Cardiac atrium fibroblast (primary cell): ENCODE measurements at places on chromosomes 12 and 14. TPM values are rescaled to one million over a fixed set of nuclear protein-coding genes. Genes with fewer than 3 reads are reported as not detected.

The VRTN gene
- not detected in 2 replicates for total RNA-seq

The TCL1B gene
- not detected in 2 replicates for total RNA-seq

The AP5M1 gene
- 17.1 and 23.8 TPM in 2 replicates for total RNA-seq

The PLXNC1 gene
- 1.4 and 2.3 TPM in 2 replicates for total RNA-seq

The DPY19L2 gene
- total RNA-seq = 0.36 and 0.81 TPM in 2 replicates

The DIO2 gene
- total RNA-seq = 4.0 and 12.5 TPM in 2 replicates

The FAM181A gene
- total RNA-seq = not detected in 2 replicates

The KLRB1 gene
- not detected in 2 replicates for total RNA-seq

The TPH2 gene
- not detected in 2 replicates for total RNA-seq

The LAG3 gene
- total RNA-seq = 0.16 TPM in 1 of 2 replicates, not detected in the other
